Cortex of kidney (tissue), 1 donor: ENCODE measurements at places on chromosomes 3 and 15.

- DNase-seq: no peak
These were observed 24.0 kb downstream of the OSBPL10 start for GRCh38 chr3:31957106-31957505.

- no peak for DNase-seq
These were observed 12.7 kb downstream of the COL6A6 start for GRCh38 chr3:130529486-130530215.

- DNase-seq: no peak
These were observed 194.8 kb upstream of the RGMA start for GRCh38 chr15:93283854-93284253.

GRCh38 chr15:101248274-101248673 lies 3.6 kb downstream of the CHSY1 start:
- no peak for DNase-seq

DNA sequence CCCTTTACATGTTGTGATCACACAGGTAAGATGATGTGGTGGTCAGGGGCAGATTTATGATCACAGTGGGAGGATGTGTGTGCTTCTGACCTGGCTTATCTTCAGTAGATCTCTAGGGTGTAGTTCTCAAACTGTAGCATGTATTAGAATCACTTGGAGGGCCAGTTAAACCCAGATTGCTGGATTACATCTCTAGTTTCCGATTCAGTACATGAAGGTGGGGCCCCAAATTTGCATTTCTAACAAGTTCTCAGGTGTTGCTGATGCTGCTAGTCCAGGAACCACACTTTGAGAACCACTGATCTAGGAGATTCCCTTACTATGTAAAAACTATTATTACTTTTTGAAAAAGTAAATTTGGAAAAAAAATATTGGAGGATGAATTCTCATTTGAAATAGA lies 199.3 kb upstream of the GOLIM4 start:
- no peak for DNase-seq

DNA sequence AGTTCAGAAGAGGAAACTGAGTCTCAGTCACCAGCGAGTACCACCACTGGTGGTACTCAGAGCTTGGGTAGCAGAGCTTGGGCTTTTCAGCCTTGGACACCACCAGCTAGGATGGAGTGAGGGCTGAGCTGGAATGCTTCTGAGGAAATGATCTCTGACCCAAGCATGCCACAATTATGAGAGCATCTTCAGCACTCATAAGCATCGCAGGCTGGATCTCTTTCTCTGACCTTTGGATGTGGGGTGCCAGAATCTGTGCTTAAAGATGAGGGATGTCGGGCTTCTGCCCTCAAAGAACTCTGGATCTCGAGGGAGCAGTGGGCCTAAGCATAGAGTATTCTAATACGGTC lies 36.4 kb downstream of the ZNF710 start:
- no peak for DNase-seq

DNA sequence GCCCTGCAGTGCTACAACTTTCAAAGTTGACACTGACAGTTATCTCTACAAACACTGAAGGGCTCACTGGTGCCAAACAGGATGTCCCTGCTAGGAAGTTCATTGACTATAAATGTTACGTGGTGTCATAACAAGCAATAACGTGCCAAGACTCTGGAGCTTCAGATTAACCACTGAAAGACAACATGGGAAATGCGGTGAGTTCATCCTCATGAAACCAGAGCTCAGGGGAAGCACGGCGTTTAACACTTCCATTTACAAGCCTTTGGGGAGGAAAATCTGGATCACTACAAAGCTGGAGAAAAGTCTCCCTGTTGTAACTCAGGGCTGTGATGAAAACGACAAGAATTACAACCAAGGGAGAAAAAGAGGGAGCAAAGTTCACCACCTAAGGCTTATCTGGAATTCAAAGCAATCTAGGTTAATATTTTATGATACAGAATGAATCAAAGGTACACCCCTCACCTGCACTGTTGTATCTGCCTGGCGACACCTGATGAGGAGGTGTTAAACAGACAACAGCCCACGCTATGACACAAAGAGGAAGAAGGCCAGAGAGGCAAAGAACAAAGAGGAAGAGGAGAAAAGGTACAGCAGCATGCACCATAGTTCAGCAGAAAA lies 27.0 kb downstream of the SHQ1 start:
- DNase-seq: no peak

DNA sequence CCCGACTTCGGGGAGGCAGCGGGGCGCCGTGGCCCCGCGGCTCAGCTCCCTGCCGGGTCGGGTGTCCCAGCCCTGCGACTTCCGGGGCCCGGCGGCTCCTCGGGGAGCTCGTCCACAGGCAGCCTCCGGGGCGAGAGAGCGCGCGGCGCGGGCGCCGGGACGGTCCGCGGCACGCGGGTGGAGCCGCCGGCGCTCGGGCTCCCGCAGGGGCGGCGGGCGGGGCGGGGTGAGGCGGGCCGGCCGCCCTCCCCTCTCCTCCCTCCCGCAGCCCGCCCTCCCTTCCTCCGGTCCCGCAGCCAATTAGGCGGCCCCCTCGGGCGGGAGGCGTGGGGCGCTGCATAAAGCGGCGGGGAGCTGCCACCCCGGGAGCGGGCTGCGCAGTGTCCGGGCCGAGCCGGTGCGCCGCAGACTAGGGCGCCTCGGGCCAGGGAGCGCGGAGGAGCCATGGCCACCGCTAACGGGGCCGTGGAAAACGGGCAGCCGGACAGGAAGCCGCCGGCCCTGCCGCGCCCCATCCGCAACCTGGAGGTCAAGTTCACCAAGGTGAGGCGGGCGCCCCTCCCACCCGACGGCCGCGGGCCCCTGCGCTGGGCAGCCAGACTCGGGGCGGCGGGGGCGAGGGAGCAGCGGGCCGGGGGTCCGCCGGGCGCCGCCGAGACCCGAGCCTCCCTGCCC lies at the start of gene ALDH1A3:
ALDH1A3 (plus strand) TSS at position 368 of the 675 bp plus-strand sequence; CDS start at position 445, 77 bp downstream.
- DNase-seq: no peak

DNA sequence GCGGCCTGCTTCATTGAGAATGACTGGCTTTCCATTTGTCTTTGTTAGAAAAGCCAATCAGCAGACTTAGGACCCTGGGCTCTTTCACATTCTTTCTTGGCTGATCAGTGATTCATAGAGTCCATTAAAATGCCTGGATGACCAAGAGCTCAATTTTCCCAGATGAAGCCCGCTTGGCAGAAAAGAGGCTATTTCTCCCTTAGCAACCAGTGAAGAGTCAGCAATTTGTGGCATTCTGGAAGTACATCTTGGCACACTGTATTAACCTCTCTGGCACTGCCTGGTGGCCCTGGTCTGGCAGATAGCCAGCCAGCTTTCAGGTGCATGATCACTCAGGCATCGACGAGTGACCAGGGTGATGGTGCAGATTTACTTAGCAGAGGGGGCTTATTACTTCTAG lies 145.7 kb upstream of the PLAAT1 start:
- DNase-seq: no peak

DNA sequence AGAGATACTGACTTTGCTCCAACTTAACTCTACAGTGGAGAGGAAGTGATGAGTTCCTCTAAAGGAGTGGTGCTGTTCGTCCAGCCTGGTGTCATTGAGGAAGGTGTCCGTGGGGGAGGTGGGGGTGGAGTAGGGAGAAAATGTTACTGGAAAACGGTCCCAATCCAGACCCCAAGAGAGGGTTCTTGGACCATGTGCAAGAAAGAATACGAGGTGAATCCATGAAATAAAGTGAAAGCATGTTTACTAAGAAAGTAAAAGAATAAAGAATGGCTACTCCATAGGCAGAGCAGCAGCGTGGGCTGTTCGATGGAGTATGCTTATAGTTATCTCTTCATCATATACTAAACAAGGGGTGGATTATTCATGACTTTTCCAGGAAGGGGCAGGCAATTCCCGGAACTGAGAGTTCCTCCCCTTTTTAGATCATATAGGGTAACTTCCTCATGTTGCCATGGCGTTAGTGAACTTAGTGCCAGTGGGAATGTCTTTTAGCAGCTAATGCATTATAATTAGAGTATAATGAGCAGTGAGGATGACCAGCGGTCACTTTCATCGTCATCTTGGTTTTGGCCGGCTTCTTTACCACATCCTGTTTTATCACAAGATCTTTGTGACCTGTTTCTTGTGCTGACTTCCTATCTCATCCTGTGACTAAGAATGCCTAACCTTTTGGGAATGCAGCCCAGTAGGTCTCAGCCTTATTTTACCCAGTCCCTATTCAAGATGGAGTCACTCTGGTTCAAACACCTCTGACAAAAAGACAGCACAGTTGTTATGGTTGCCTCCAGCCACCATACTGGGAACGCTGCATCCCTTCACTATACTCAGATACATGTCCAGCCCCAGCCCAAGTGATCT lies 38.6 kb downstream of the CLEC3B start:
- DNase-seq: no peak

- no peak for DNase-seq
These were observed 66.0 kb downstream of the CRTC3 start for GRCh38 chr15:90595763-90596155.

DNA sequence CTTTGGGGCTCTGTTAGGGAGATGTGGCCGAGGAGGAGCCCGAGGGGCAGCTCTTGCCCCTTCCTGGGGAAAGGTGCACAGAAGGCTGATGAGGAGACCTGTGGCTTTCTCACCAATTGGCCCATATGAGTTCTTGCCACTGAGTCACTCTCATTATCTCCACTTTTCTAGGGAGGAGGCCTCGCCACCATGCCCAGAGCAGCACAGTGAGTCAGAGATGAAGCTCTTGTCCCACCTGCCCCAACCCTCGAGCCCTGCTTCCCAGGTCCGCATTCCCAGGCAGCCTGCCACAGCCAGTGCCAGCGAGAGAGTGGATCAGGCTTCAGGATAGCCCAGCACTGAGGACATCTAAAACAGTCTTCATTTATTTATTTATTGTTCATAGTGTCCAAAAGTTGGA lies 53.5 kb downstream of the AMOTL2 start:
- DNase-seq: no peak

DNA sequence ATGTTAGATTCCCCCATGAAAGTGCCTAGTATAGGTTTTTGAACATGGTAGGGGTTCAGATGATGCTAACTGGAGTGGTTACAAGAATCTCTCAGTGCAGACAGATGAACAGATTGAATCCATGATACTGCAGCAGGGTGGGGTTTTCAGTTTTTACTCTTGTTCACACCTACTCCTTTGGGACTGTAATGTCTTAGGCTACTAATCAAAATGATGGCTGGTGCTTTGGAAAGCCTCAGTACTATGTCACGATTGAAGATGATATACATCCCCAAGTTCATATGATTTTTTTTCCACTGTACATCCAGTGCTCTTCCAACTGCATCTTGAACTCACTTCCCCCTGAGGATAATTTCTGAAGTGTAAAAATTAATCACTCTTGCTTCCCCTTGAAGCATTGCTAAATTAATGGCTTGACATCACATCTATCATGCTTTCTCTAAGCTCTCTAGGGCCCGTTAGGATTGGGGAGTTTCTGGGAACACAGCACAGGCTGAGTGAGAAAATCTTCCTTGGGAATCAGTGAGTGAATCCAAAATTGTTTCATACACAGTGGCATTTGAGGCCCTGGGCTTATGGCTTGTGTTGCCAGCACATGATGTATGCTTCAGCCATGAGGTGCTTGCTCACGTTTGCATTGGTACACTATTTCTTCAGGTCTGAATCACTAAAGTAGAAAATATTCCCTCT lies 115.0 kb upstream of the TPRG1 start:
- no peak for DNase-seq

DNA sequence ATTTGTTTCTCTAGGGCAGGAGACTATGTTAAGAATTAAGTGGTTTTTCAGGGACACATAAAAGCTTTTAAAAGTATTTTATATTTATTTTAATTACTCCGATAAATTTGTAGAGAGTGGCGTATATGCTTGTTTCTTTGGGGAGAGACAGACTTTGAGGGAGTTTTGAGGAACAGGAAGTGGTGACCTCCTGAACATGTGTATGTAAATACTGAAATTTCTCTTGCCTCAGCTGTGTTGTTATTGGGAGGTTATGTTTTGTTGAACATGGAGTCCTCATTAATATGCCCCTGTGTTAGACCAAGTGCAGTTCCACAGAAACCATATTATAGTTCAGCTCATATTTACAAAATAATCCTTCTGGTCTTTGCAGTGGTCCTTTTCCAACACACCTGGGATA lies 41.8 kb upstream of the UTS2B start:
- DNase-seq: no peak

DNA sequence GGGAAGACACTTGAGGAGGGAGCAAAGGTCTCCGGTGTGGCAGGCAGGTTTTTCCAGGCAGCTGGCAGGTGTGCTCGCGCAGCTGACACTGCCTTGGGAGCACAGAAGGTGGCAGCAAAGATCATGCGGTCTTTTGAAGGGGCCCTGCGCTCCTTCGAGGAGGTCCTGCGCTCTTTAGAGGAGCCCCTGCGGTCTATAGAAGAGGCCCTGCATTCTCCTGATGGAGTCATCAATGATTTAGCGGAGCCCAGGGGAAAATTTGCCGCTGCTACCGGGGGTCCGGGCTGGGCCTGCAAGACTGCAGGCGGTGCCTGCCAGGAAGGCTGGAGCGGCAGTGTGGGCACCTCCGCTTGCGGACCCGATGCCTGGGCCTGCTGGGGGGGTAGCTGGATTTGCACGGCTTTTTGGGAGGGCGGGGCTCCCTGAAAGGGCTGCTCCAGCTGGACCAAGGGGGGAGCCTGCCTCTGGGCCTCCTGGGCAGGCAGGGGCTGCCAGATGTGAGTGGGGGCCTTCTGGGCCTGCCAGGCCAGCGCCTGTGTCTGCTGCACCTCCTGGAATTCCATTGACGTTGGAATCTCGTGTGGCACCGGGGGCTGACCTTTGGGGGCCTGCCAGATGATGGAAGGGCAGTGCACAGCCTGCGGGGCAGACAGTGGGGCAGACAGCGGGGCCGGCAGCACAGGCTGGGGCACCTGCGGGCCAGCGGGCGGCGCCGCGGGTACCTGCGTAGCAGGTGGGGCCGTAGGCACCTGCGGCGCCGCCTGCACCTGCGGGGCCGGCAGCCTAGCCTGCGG lies 2.1 kb downstream of the MAGEL2 start:
- DNase-seq: no peak

GRCh38 chr15:44128443-44128842 lies 66.6 kb downstream of the FRMD5 start:
- no peak for DNase-seq

- DNase-seq: no peak
These were observed 115.1 kb upstream of the FAN1 start for GRCh38 chr15:30788595-30788994.

GRCh38 chr3:123376451-123377242 lies 72.2 kb downstream of the ADCY5 start:
- no peak for DNase-seq

GRCh38 chr3:127106053-127106452 lies 86.9 kb upstream of the PRR23E start:
- no peak for DNase-seq

DNA sequence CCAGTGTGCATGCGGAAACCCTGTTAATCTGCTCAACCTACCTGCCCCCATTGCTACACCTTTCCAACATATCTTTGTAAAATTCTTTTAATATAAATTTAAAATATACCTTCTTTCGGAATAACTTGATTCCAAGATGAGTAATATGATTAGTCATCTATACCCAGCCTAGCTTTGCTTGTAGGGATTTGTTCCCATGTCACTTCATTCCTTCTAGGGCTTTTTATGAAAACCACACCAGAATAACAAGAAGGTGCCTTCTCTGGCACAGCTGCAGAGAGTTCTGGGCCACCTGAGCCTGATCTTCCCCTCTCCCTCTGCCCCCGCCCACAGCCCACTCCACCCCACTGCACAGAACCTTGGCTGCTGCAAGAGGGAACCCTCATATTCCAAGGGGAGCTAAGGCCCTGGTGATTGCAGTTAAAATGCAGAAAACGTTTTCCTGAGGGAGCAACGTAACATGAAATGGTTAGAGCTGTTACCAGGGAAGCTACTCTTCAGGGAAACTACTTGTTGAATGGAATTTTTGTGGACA lies 38.6 kb upstream of the HACD2 start:
- DNase-seq: no peak
